ENCODE measurements at places on chromosomes 16 and 17.

GRCh38 chr16:24731722-24732419 is 2.4 kb downstream of the TNRC6A start:
- no peak for DNase-seq

- no peak for DNase-seq
Observed at GRCh38 chr17:44155488-44155887, 13.8 kb downstream of the HROB start.

DNA sequence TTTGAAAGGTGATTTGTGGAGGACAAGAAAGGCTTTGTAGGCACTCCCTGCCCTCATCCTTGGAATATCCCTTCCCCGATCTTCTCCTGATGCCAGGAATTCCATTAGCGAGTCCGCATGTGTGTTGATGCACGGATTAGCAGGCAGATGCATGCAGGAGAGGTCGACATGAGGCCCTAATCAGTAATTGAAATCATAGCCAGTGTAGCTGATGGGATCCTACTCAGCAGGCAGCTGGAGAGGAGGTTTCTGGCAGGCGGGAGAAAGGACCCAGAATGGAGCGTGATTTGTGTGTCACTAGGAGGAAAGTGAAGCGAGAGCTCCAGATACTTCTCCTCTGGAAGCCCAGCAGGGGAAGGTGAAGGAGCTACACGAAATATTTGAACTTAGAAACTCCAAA is 196.3 kb upstream of the CDH11 start:
- DNase-seq = no peak

GRCh38 chr17:73304438-73304837 is 7.4 kb downstream of the CDC42EP4 start:
- no peak for DNase-seq

GRCh38 chr17:42603318-42603717 is 5.9 kb downstream of the RETREG3 start:
- no peak for DNase-seq

- DNase-seq = peak; percentile 32
Observed at GRCh38 chr17:2749784-2750181, 331 bp upstream of the CCDC92B start.

DNA sequence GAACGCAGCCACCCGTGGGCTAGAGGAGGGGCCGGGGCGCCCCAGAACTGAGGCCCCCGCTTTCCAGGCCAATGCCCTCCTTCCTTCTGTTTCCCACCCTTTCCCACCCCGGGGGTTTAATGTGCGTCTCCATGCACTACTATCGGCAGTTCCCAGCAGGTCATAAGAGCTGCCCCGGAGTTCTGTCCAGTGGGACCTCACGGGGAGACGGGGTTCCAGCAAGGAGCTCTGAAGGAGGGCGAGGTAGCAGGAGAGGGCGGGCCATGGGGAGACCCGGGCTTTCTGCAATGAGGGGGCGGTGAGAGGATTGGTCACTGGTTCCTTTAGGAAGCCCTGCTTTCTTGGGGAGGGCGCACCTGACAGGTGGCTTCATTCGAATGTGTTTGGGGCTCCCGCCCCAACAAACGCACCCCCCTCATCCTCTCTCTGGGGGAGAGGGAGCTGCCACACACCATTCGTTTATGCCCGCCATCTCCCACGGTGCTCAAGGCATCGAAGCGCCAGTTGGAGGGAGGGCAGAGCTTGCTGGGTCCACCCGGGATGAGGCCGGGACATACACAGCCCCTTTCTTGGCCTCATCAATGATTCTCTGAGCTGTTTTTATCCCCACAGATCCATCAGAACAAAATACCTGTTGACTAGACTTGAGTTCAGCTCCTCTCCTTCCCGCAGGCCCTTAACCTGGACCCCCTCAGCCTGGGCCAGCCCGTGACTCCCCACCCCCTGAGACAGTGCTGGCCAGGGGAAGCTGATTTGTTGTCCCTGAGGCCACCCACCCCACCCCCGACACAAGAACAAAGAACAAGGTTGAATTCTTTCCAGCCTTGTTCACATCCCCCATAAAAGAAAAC is 44.1 kb downstream of the SLC7A5 start:
- DNase-seq = no peak

GRCh38 chr16:2985462-2985861 is 5.2 kb upstream of the PKMYT1 start:
- DNase-seq = no peak

- no peak for DNase-seq
Observed at GRCh38 chr17:8482546-8482945, 46.9 kb downstream of the NDEL1 start.

DNA sequence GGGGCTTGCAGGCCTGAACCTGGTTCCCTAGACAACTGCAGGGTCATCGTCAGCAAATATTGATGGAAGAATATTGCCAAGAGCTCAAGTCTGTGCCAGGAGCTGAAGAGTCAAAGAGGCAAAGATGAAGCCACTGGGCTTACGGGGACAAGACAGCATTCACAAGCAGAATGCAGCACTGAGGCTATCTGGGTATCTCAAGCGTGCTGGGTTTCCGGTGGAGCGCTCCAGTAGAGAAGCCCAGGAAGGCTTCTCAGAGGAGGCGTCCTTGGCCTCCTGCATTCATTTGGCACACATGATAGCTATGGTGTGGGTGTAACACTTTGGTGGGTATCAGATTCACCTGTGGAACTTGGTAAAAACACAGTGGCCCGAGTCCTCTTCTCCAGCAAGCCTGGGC is 2.9 kb downstream of the FADS6 start:
- DNase-seq = no peak

- no peak for DNase-seq
Observed at GRCh38 chr17:17527534-17527933, 31.3 kb upstream of the RASD1 start.

GRCh38 chr17:63113167-63113566 is 147.1 kb downstream of the TANC2 start:
- DNase-seq = peak; percentile 40

DNA sequence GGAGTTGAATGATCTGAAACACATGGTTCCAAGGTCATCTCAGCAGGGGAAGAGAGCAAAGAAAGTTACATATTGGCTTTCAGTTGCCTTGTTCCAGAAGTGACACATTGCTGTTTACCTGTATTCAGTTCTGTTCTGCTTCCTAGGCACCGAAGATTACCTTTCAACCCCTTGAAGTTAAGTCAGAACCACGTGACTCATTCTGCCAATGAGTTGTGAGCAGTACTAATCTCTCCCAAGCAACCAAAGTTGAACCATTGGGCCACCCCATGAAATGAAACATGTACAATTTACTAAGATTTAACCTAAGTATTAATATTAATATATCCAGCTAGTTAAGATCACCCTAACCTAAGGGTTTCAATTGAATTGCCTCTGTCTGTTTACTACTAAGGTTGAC is 439.2 kb upstream of the MAF start:
- DNase-seq = no peak

Data from putamen (tissue), 1 donor.